T-helper 1 cell (primary cell): ENCODE measurements at places on chromosomes 5 and 9.

DNA sequence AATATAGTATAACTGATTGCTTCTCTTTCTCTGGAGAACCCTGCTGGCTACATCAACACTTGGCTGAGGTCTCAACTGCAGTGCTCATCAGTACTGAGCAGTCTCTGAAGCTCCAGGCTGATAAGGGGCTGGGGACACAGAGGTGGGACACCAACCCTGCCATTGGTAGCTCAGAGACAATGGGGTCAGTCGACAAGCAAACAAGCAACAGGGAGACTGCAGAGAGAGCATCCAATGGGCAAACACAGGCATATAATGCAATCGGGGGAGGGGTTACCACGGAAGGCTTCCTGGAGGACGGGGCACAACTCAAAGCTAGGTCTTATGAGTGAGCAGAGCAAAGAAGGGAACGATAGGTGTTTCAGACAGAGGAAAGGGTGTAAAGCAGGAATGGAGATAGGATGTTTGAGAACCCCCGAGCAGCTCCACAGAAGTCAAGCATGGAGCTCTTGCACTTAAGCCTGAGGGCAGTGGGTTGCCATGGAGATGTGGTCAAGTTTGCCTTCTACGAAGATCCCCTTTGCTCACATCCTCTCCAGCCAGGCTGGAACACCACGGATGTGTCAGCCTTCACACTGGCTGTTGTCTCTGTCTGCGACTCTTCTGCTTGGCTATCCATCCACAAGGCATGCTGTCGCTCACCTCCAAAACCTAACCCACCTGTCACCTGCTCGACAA is 21.5 kb upstream of the AKNA start:
- no peak for DNase-seq

DNA sequence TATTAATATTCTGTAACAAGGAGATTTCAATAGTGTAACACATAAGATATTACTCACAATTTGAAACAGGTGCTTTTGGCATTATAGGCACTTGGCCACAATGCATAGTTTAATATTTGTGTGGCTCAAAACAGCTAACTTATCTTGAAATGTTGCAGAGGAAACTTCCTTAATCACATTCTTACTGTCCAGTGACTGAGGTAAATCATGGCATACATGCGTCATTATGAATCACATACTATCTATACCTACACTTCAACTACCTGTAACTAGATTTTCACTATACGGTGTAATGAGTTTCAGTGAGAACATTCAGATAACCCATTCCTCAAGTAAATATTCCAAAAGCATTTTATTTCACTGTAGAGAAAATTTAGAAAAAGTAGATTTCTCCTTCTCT is 218.8 kb downstream of the PDE4D start:
- no peak for DNase-seq

DNA sequence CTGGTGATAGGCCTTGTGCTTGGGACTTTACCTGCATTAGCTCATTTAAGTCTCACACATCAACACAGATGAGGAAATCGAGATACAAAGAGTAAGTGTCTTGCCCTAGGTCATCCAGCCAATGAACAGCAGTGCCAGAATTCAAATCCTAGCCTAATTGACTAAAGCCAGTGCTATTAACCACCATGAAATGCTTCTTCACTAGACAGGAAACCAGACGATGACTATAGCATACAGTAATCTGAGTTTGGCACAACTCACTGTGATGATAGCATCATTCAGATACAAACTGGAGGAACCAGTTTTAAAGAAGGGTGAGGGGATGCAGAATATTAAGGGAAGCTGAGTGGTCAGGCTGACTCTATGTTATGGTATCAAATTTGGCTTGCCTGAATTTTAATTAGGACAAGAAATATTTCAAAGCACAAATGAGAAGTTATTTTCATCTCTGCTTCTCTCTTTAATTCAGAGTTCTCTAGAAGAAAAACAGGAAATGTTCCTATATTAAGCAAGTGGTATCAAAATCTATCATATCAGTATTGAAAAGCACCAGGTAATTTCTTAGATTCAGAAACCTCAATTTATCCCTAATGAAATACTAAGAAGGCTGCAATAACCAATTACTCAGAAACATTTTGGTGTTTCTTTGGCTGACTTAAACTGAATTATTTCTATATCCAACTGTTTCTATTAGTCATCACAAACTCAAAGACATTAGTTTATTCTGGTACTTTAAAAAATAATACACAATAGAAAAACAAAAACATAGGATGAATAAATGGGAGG is 147.0 kb upstream of the RASA1 start:
- DNase-seq: no peak

DNA sequence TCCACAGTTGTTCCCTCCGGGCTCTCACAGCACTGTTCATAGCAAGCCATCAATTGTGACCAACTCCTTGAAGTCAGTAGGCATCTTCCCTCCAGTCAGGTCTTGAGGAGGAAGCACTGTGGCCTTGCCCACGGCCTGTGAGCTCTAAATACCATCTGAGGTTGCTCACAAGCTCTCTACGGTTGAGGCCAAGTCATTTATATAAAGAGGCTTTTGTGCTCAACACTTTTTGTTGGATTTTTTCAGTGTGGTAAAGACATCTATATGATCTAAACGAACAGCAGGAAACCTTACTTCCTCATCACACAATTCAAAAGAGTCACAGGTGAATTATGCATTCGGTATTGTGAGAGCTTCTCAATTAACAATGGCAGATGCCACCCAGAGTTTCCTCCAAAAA is 97.3 kb downstream of the ZNF462 start:
- DNase-seq: no peak

DNA sequence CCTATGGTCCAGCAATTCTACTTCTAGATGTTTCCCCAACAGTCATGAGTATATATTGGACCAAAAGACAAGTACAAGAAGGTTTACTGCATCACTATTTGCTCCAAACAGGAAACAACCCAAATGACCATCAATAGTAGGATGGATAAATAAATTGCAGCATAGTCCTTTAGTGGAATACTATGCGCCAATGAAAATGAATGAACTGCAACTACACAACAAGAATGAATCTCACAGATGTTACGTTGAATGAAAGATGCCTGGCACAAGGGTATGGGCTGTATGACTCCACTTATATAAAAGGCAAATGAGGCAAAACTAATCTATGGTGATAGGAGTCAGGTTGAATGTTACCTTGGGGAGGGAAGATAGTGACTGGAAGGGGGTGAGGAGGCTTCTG is 48.6 kb upstream of the UNC5A start:
- no peak for DNase-seq

DNA sequence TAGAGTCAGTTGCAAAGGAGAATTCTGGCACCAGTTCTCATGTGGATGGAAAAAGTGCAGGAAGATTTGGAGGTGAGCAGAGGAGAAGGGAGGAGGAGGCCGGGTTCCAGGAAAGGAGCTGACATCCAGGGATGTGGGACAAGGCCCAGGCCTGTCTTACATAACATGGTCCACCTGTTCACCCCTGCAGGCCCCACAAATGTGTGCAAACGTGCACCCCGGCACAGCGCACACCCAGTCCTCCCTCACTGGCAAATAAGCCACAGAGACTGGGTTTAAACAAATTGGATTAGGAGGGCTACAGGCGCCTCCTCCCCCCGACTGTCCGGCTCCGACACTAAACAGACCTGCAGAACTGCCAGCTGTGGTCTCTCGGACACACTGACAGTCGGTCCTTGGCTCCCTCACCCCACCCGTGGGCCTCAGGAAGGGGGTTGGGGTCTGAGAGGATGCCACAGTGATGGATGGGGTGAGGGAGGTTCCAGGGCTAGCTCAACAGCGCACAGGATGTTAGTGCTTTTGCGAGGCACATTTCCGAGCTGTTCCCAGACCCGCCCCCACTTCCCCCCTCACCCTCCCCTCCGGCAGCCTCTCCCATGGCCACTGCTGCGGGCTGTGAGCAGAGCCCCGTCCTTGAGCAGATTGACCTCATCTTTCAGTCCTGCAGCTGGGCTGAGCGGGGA is 43.4 kb upstream of the IL17B start:
- DNase-seq: no peak

- no peak for DNase-seq
Observed at GRCh38 chr5:61363401-61364114, 31.5 kb downstream of the ZSWIM6 start.

DNA sequence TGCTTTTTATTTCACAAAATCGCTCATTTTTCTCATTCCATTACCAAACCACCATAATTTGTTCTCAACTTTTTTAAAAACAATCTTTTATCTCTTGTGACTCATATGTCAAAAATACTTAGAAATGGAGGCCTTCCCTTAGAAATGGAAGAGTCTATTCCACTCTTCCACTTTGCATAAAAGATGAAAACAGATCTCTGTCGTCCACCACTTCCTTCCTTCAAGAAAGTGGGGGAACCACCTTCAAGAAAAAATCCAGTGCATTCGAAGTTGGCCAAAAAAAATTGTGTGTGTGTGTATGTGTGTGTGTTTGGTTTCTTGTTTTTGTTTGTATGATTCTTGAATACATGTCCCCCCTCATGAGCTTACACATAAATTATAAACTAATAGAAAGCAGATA is 628.8 kb upstream of the DMAC1 start:
- no peak for DNase-seq
